Fibroblast of skin of left quadriceps (primary cell): ENCODE measurements at places on chromosomes 16 and 17.

DNA sequence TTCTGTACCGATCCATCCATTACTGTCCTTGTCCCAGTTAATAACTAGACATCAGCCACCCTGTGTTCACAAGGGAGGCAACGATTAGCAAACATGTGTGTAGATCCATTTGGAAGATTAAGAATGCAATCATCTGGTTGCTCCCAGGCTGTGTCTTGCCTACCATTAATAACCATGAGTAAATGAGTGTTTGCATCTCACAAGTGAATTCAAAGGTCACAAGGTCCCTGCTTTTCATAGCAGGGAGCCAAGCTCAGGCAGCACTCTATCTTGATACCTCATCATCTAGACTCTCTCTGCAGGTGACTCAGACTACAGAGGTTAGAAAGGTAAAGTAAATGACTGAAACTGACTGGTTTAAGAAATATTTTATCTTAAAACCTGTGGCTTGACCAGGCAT is 25.3 kb downstream of the VWA3A start:
- no peak for DNase-seq

DNA sequence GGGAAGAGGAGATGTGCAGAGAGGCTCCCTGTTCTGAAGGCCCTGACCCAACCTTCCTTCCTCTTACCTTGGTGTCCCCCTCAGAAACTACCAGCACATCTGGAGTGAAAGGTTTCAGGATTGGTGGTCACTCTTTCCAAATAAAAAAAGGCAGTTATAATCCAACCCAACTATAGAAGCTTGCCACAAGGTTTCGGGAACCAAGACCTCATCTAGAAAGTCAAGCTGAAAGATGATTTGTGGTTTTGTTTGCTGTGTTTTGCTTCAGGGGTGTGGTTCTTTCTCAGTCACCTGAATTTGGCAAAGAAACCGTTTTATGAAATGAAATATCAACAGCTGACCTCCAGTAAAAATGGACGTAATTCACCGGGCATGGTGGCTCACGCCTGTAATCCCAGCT is 19.3 kb downstream of the SHMT1 start:
- DNase-seq: no peak

- DNase-seq: no peak
Observed at GRCh38 chr17:45584092-45585036, 93.8 kb upstream of the PLEKHM1 start.

DNA sequence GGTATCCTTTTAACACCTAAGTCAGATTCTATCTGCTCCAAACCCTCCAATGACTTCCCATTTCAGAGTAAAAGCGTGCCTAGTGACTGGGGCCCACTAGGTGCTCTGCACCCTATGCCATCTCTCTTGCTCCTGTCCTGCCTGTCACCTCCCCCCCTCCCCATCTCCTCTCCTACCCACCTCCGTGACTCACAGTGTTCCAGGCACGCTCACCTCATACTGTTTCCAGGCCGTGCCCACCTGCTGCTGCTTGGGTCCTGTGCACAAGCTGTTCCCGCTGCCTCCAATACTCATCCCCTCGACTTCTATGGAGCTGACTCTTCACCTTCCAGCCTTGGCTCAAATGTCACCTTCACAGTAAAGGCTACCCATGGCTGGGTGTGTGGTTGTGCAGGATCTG is 21.7 kb downstream of the DNAH3 start:
- no peak for DNase-seq

- no peak for DNase-seq
Observed at GRCh38 chr16:66207139-66207882, 159.2 kb upstream of the CDH5 start.

DNA sequence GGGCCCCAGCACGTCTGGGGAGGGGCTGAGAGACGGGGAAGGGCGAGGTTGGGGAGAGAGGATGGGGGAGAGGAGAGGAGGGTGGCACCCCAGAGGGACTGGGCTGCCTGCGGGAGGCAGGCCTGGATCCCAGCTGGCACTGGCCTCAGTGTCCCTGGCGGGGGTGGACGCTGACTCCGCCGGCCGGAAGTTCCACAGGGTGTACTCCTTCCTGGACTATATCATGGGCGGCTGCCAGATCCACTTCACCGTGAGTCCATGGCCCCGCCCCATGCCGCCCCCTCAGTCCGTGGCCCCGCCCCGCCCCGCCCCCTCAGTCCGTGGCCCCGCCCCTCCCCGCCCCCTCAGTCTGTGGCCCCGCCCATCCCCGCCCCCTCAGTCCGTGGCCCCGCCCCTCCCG is 11.3 kb downstream of the CPNE7 start:
- DNase-seq: no peak

GRCh38 chr17:3903881-3904290 is 11.0 kb upstream of the CAMKK1 start:
- no peak for DNase-seq

DNA sequence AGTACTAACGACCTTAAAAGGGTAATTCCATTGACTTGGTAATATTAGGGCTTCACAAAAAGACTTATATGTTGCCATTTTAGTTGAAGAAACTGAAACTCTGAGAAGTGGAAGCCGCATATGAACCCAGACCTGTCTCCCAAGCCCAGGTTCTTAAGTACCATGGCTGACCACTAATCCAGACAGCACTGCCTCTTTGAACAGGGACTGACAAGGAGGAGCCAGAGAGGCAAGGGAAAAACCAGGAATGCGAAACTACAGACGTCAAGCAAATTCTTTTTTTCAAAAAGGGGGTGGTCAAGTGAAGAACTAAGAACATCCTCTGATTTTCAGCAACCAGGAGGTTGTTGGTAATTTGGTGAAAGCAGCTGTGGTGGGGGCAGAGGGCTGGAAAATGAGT is 15.2 kb downstream of the CYB5D1 start:
- no peak for DNase-seq

DNA sequence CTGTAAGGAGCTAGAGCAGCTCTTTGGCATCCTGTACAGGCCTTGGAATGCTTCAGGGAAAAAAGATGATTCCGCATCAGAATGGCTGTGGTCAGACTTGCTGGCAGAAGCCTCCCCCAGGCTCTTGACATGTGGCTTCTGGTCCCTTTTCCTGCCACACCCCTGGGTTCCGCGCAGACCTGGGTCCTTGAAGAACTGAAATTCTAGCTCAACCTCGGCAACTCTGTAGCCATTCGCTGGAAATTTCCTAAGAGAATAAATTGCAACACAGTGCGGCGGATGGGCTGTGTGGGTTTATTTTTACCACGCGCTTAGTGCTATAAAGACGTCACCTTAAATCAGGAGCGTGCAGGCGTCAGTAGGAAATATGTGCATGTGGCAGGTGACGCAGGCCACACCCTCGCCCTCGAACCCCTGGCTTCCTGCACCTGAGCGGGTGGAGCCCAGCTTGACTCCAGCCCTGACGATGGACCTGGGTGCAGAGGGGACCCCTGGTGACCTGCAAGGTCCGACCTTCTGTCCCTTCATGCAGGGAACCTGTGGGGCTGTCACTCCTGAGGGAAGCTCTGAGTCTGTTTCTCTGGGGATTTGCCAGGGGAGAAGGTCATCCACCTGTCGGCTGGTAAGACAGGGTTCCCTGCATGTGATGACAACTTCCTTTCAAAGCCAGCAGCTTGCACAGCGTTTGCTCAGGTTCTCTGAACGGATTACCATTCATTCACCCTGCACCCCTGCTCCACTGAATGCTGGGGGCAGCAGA is 46.3 kb downstream of the METRNL start:
- no peak for DNase-seq

- no peak for DNase-seq
Observed at GRCh38 chr17:4919511-4920047, 12.5 kb upstream of the GP1BA start.

- DNase-seq: peak; percentile 42
Observed at GRCh38 chr16:23081675-23082119, 67.6 kb downstream of the USP31 start.

DNA sequence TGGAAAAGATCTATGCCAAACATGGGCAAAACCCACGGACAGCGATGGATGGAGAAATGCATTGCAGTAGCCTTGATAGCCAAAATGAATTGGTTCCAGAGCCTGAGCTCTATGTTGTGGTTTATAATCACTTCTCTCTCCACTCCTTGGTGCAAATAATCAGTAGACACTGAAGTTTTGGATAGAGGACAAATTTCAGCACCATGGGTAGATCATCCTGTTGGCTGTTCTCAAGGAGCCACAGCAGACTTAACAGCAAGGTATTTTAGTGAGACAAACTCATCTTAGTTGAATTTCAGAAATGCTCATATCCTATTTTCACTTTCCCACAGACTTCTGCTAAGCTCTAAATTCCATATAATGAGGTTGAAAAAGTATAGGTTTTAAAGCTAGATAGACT is 88.3 kb upstream of the CCL1 start:
- DNase-seq: no peak

DNA sequence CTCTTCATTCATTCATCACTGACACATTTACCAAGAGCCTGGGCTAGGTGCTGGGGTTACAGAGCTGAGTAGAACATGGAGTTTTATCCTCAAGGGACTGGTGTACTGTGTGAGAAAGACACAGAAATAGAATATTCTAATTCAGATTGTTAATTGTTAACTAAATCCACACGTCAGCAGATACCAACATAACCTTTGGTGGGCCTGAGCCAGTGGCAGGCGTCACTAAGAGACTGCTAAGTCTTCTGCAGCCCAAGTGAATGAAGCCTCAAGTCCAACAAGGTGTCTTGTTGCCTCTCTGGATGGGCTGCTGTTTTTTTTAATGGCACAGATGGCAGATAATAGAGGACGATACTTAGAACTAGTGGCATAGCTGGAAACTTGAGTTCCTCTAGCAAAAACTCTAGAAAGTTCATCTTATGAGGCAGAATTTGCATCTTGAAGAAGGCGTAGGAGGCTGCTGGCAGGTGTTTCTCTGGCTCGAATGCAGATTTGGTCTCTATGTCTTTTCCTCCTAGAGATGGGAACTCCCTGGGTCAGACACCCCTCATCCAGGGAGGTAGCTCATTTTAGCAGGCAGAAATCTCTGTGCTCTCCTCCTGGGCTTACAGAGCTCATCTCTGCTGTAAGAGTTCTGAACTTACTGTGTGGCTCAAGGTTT is 179.5 kb downstream of the NTN1 start:
- DNase-seq: no peak

- DNase-seq: no peak
Observed at GRCh38 chr16:81838794-81839193, 59.7 kb downstream of the PLCG2 start.

GRCh38 chr16:27097800-27098230 is 31.1 kb downstream of the C16orf82 start:
- DNase-seq: peak; percentile 44

DNA sequence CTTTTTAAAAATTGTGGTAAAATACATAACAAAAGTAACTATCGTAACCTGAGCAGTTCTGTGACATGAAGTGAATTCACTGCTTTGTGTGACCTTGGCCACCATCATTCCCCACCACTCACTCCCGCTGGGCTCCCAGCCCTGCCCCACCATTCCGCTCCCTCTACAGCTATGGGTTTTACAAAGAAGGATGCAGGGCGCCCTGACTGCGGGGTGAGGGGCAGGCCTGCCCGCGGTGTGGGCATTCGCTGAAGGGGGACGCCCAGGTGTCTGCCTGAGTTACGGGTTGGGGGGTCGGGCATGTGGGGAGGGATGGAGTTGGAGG is at the start of gene CEMP1:
Gene CEMP1, minus strand, starts transcription at position 38 of the 325 bp plus-strand sequence. CDS start 335 bp downstream, outside the sequence.
- DNase-seq: no peak

DNA sequence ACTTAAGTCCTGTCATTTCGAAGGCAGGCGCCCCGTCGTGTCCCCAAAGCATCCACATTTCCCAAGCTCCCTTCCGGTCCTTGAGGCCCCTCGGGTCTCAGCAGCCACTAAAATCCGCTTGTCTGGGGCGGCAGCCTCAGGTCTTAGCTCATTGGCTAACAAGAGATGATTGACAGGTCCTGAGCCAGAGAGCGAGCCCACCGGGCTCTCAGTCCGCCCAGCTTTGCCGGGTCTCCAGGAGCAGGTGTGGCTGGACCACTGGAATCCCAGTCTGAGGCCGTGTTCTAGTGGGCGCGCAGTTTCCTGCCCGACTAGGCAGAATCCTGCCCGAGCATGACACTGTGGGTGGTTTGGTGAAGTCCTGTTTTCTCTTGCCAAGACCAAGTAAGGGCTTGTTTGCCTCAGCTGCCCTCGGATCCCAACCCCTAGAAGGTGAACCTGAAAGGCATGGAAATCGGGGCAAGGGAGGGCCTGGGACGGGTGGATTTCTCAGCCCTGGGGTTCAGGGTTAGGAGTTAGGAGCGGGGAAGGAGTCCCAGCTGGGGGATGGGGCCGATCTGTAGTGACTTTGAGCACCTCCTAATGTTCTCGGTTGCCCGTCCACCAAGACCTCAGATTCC is 42.8 kb downstream of the MRC2 start:
- DNase-seq: no peak

- no peak for DNase-seq
Observed at GRCh38 chr17:15436473-15437302, 30.7 kb downstream of the CDRT4 start.

DNA sequence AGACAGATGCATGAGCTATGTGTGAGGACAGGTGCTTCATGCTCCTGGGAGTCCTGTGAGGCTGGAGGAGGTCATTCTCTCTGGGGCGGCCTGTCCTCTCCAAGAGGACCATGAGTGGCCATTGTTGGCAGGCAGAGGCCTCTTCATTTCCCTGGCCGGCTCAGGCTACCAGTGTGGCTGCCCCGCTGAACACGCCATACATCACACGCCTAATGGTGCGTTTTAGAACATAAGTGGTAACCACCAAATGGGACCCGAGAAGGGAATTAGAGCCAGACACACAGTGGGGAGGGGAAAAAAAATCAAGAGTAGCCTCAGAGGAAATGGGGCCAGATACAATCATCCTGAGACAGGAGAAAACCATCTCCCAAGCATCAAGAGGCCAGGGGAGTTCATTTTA is 140.0 kb downstream of the SPACA3 start:
- DNase-seq: no peak

DNA sequence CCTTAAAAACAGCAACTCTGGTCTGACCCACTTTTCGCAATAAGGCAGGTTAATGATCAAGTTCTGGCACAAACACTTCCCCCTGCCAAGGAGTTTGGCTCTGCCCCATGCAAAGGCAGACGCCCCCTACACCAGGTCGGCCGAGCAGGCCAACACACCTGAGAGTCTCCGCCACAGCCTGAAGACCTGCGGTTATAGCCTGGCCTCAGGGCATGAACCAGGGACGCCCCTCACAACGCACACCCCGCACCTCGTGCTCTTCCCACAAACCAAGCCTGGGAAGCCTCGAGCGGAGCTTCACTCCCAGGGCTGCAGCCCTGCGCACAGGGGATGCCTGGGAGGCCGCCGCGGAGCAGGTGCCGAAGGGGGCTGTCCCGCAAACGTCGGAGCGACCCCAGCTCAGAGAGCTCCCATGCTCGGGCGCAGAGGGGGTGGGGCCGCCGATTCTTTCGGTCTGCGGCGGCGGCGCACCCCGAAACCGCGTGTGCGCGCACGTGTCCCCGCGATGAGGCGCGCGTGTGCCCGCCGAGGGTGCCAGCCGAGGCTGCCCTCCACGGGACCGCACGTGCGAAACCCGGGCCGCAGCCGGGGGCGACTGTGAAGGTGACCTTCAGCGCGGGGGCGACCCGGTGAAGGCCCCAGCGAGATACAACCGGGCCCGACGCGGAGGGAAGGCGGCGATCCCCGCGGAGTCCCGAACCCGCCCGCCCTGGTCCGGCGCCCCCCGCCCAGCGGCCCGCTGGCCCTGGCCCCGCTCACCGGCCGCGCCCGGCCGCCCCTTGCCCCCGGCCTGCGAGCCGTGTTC is 559 bp downstream of the CLUH start:
- DNase-seq: no peak
